Right cardiac atrium (tissue), 5 donors: ENCODE measurements at places on chromosomes 12 and 14. TPM values are rescaled to one million over a fixed set of nuclear protein-coding genes. Genes with fewer than 3 reads are reported as not detected.

DNA sequence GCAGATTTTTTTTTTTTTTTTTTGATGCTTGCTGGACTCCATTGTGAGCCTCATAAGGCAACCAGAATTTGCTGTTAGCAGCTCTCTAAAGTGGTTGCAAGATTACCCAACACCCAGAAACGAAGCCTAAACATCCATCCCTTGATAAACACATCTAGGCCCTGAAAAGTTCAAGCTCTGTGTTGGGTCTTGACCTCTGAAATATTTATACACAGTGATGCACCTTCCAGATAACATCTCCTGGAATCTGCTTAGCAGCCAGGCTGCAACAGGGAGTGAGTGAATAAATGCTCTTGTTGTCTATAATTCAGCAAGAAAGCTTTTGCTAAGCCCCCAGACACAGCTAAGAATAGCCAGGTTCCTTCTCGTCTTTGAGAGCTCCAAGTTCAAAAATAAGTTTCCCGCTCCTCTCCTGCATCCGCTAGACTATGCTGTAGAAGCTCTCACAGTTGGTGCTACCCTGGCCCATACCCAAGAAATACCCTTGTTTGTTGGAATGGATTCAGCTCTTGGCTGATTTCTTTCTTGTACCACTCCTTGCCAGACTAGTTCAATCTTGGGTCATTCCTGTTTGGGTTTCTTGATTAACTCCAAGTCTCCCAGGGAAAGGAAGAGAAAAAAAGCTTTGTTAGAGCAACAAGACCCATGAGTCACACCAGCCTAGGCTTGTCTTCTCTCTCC, 610.6 kb upstream of the TBX3 start:
- DNase-seq, result no peak

DNA sequence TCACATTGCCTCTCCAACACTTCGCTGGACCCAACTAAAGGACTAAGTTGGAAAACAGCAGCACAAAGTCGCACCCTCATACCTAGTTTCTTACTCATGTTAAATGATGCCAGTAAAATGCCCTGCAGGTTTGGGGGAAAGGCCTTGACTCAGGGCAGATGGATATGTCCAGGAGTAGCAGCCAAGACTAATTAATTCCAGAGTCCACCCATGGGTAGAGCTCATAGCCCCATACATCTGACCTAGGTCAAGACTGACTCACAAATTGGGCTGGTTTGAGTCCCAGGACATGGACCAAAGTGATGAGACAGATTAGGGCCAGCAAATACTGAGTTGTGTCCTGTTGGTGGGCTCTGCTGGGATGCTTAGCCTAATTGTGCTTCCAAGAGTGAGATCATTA, 224.0 kb upstream of the BTG1 start:
- no peak for DNase-seq

DNA sequence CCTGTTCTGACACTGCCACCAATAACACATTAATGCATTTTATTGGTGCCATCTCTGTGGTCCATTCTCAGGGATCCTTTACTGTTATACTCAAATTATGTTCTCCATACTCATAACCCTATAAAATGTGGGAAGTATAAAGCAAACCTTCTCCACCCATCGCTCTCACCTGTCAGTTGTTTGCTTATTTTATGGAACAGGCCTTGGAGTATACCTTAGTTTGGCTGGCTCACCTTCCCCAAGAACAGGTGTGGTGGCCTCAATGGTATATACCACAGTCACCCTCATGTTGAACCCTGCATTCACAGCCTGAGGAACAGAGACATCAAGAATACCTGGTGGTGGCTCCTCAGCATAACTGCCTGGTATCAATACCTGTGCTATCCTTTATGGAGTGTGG, 308.4 kb upstream of the STXBP6 start:
- DNase-seq, result no peak

GRCh38 chr14:72478471-72478893, 415.4 kb downstream of the DPF3 start:
- no peak for DNase-seq

DNA sequence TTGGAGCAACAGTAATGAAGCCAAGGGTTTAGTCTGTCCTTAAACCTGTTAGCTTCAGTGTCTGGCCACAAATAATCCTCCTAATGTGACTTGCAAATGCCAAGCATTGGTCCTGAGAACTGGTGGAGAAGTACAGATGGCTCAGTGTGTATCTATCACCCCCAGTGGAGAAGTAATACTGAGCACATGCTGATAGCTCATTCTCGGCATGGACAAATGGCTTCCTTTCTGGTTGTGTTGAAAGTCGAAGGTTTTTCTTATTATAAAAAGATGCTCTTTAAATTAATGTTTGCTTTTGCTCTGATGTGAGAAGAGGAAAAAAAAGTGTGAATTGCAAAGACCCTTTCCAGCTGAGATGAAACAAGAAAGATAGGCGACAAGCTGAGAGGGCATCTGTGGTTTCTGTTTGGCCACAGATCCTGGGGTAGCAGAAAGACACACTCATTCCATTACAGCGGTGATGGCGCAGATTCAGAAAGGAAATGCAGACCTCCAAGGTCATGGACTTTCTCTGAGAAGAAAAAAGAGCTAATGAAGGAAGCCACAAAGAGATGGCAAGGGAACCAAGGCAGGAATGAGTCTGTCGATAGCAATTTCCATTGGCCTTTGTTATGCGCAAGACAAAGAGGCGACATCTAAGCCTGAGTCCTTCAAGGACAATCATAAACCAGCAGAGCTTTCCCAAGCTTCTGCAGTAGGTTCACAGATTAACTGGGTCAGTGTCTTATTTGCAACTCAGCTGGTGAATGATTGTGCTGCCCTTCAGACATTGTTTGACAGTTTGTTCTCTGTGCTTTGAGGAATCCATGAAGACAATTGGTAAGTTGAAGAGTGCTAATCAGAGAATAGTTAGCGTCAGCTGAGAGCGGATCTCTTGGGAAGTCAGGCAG, 155.5 kb upstream of the RGS6 start:
- no peak for DNase-seq

The ACOT4 gene
- 0.56 TPM for total RNA-seq

DNA sequence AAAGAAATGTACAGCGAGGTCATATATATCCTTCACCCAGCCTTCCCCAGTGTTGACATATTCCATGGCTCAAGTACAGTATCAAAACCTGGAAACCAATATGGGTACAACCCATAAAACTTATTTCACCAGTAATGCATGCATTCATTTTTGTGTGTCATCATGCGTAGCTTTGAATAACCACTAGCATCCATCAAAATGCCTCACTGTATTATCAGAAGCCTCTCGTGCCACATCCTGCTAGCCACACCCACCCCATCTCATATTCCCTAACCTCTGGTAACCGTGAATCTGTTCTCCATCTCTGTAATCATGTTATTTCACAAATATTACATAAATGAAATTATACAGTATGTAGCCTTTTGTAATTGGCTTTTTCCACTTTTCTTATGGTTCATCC, 314.3 kb downstream of the RAD51B start:
- DNase-seq, result no peak

DNA sequence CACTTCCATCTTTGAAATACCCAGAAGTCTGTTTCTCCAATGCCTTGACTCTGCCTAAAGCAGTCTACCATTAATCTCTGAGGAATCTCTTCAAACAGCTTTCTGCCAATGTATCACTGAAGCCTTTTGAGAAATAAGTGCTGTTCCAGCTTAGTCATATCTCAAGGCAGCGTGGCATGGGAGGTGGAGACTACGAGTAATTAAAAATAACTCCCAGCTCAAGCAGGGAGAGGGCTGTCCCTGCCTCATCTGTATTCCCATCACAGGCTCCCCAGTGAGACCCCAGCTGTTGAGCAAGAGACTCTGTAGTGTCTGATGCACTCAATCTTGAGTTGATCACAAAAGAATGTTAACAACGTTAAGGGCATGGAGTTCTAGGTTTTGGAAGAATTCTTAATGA, 700.6 kb downstream of the DIO2 start:
- DNase-seq, result no peak

DNA sequence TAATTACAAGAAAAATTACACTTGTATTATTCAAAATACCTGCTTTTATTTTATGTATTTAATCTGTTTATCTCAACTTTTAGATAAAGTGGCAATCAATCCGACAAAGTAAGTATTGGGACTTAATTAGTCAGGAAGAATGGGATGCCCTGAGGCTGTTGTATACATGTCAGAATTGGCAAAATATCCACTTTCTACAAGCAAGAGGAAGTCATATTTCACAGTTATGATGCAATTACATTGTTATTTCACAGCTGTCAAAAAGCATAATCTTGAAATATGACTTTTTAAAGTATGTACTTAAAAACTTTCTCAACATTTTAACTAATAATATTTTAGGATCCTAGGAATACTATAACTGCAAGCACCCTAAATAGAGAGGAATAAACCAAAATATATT, 357.1 kb upstream of the MGAT4C start:
- no peak for DNase-seq

DNA sequence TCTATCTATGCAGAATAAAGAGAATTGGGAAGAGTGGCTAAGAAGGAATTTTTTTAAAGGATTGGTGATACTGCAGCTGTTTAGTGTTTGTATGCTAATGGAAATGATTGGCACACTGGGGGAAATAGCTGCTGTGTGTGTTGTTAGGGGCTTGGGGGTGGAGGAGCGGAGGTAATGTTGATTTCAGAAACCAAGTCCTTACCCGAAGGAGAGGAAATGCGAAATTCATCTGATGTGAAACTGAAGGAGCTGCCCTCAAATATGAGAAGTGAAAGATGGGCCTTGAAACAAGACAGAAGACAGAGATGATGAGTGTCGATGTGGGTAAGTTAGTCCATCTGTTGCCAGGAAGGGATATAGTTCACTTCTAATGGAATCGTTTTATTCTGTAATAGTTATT, 21.2 kb upstream of the RNASE12 start:
- DNase-seq, result no peak

The AICDA gene
- not detected for total RNA-seq

DNA sequence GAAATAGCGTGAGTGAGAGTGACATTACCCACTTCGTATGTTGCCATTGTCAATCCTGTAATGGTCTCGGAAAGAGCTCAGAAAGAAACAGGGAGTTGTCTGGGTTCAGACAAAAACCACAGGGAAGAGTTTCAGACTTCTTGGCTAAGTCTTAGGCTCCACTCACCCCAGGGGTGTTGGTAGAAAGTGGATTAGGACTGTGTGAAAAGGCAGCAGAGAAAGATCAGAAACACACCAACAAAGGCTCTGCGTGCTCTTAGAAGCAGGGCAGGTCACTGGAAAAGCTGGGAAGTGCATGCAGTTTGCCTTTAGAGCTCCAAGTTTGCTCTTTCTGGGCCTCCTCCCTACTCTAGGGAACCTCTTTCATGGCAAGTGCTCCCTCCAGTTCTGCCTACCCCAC, 106.1 kb upstream of the PLXNC1 start:
- no peak for DNase-seq

The SRRM4 gene
- 0.91 TPM for total RNA-seq

- DNase-seq, result no peak
Observed at GRCh38 chr12:52029685-52030084, 21.6 kb upstream of the NR4A1 start.

The ZNF891 gene
- total RNA-seq, result 1.3 TPM

The UNC79 gene
- total RNA-seq, result 0.37 TPM

DNA sequence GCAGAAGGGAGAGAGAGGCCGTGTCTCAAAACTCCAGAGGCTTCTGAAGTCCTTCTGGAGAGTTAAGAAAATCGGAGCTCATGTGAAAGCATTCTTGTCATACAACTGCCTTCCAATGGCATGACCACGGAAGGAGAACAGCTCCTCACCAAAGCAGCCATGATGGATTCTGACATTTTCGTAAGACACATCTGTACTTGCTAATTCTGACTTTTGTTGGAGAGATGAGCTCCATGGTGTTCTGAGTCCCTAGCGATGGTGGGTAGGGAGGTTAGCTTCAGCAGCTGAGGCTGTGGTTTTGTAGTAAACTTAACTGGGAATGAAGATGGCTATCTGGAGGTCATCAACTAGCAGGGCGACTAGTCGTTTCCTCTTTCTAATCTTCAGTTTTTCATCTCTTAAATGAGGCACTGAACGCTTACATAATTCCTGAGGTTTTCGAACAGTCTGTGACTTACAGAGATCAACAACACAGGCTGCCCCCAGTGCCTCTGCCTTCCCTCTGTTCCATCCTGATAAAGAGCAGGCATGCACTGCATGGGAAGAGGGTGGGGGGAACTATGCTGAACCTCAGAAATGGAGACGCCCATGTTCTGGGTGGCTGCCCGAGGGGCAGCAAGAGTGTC, 28.6 kb upstream of the DICER1 start:
- DNase-seq, result no peak

DNA sequence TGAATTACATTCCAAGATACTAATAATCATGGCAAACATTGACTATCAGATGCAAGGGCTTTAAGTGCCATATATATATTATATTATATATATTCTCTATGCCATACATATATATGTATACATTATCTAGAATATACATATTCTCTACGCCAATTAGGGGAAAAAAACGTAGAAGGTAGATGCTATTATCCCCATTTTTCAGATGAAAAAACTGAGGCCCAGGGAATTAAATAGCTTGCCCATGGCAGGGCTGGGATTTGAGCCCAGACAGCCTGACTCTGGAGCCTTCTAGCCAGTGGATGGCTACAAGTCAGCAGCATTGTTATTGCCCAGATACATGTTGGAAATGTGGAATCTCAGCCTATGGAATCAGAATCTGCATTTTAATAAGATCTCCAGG, 116.0 kb upstream of the BTG1 start:
- DNase-seq, result no peak

- peak; percentile 67 for DNase-seq
Observed at GRCh38 chr12:123363740-123364531, 711 bp downstream of the SBNO1 start.

GRCh38 chr14:87076146-87076545, 916.8 kb downstream of the GALC start:
- DNase-seq, result no peak

The TSPAN8 gene
- total RNA-seq, result 1.5 TPM

The KRT75 gene
- total RNA-seq, result not detected

DNA sequence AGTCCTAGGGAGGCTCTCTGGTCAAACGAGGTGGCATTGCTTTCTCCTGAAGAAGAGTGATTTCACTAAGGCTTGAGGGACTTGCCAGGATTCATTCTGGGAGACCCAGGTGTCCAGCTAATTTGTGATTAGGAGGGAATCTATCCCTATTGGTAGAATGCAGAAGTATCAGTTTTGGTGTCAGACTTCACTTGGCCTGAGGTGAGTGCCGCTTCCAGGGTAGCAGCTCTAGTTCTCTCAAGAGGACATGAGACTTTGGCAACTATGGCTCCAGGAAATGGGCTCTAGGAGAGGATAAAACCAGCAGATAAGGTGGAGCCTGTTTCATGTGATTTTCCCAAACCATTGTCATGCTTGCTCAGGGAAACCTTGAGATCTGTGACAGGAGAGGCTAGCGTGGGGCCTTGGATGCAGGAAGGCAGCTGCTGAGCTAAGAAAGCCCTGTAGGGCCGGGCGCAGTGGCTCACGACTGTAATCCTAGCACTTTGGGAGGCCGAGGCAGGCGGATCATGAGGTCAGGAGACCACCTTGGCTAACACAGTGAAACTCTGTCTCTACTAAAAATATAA, 11.6 kb upstream of the TMEM117 start:
- DNase-seq, result no peak

The CRADD gene
- 45.7 TPM for total RNA-seq

GRCh38 chr12:53344824-53345485, 8.8 kb upstream of the SP7 start:
- peak; percentile 93 for DNase-seq
